ENCODE measurements at places on chromosomes 12 and 14.
A peak's percentile ranks its signal among the peaks of the same experiment; 100 is the strongest.

GRCh38 chr12:124698211-124698997, 131.0 kb upstream of the NCOR2 start:
- DNase-seq = no peak

DNA sequence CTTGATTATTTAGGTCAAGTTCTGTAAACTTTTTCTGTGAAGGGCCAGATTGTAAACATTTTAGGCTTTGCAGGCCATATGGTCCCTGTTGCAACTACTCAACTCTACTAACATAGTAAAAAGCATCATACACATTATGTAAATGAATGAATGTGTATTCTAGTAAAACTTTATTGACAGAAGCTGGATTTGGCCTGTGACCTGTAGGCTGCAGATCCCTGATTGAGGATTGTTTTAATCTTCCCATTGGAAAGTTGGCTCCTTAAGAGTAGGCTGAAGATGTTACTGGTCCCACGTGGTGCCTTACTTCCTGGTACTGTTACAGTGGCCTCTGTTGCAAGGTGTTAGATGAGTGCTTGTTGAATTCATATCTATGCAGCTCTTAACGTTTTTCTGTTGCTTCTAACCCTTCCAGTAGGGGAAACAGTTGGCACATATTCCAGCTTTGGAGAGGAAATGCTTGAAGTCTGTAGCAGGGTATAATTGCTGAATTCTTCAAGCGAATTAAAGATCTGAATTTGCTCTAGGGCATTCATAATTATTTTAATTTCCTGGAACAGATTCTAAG, 133.6 kb upstream of the DNM1L start:
- peak; percentile 91 for DNase-seq

- no peak for DNase-seq
Observed at GRCh38 chr12:124998705-124999104, 5.3 kb downstream of the BRI3BP start.

GRCh38 chr14:73203527-73203926, 33.8 kb upstream of the PAPLN start:
- DNase-seq = no peak

GRCh38 chr14:84254290-84254689, 1275.7 kb upstream of the FLRT2 start:
- no peak for DNase-seq

GRCh38 chr12:56676851-56677580, 11.1 kb downstream of the PTGES3 start:
- DNase-seq = no peak

DNA sequence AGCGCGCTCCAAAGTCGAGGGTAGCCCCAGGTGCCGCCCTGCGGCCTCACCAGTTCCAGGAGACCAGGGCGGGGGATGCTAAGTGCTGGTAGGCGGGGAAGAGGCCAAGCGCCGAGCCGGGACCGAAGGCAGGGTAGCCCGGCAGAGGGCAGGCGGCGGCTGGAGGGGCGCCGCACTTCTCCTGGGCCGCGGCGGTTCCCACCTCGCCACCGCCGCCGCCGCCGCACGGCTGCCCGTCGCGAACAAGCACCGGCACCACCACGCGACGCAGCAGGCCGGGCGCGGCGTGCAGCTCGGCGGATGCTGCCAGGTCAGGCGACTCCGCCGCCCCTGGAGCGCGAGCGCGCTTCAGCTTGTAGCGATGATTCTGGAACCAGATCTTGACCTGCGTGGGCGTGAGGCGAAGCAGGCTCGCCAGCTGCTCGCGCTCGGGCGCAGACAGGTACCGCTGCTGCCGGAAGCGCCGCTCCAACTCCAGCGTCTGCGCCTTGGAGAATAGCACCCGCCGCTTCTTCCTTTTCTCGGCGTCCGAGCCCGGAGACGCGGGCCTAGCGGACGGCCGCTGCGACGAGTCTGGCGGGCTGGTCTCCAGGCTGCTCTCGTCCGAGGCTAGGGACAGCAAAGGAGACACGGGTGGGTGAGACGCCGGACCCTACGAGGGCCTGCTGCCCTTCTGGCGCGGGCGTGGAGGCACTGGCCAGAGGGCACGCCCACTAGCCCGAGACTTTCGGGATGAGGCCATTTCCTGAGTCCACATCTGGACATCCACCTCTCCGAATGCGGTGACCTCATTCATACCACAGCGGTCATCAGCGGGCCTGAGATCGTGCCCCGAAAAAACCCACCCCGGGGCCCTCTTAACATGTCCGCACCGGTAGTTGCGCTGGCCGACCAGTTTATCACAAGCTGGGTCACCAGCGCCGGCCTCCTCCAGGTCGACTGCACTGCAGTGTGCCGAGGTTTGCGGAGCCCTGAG, 1.3 kb downstream of the NKX2-8 start:
- DNase-seq = no peak

GRCh38 chr12:121248622-121249021, 38.7 kb downstream of the P2RX4 start:
- DNase-seq = no peak

- no peak for DNase-seq
Observed at GRCh38 chr12:21453312-21453852, 15.9 kb downstream of the PYROXD1 start.

GRCh38 chr14:60002819-60003492, 83.0 kb downstream of the LRRC9 start:
- DNase-seq = no peak

DNA sequence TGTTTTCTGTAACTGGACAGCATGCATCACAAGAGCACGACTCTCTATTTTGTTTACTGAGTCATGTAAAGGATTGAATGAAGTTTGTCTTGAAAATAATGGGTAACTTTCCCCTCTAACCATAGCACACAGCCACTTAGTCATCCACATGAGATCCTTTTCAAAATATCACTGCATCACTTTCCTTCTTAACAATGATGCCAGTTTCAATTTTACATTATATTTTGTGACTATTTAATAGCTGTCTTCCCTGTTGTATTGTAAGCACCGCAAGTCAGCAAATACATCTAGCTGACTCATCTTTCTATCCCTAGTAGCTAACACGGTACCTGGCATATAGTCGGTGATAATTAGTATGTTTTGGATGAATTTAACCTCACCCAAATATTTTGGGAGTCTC, 83.3 kb upstream of the PPM1H start:
- no peak for DNase-seq

GRCh38 chr12:1318327-1319031, 275.9 kb downstream of the FBXL14 start:
- DNase-seq = peak; percentile 50

Data from SK-N-MC (cell line).